ENCODE measurements at places on chromosomes 11 and 22. TPM values are rescaled to one million over a fixed set of nuclear protein-coding genes. Genes with fewer than 3 reads are reported as not detected.

DNA sequence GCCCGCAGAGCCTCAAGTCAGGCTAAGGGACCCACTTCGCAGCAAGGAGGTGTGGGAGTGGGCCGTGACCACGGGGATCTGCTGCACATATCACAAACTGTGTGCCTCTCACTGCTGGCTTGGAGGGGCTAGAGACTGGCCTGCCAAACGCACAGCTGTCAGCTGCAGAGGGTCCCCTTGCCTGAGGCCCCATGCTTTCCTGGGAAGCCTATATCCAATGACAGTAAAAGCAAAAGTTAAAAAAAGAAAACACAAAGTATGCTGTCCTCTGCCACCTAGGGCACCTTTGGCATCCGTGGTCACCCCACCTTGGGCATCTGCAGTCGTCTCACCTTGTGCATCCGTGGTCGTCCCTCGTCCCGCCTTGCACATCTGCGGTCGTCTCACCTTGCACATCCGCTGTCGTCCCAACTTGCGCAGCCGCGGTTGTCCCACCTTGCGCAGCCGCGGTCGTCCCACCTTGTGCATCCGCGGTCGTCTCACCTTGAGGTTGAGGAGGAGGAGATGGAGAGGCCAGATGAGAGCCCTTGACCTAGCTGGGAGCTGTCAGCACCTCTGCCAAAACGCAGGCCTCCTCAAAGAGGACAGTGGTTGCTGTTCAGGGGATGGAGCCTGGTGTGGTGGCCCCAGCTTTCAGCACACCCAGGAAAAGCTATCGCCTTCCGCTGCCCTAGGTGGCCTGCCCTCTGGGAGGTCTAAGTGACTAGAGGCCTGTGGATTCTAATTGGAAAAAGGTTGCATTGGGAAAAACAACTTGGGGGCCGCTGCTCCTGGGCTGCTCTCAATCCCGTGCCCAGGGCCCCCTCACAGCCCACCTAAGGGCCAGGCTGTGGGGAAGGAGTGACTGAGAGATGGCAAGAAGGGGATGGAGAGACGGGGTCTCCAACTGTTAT lies 90.5 kb downstream of the MYEOV start:
- no peak for DNase-seq

DNA sequence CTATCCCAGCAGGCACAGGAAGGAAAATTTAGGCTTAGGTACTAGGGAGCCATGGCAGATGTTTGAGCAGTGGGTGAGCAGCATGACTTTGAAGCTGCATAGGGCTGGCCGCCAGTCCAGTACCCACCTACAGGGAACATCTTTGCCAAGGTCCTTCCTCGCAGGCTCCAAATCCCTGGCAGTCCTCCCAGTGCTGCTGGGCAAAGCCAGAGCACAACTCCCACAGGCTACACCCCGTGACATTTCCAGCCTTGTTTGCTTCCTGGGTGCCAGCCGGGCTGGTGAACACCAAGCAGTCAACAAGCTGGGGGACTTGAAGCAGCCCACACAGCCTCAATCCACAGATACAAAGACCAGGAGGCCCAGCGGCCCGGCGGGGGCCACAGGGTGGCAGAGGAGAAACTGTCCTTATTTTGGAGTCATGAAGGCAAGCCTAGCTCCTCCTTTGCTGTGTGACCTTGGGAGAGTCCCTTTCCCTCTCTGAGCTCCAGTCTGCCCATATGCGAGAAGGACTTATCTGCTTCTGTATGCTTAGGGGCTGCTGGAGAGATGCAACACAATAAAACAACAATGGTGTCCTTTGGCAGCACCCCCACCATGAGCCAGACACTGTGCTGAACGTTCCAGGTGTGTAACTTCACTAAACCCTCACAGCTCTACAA lies 28.0 kb downstream of the TPST2 start:
- DNase-seq, result no peak

DNA sequence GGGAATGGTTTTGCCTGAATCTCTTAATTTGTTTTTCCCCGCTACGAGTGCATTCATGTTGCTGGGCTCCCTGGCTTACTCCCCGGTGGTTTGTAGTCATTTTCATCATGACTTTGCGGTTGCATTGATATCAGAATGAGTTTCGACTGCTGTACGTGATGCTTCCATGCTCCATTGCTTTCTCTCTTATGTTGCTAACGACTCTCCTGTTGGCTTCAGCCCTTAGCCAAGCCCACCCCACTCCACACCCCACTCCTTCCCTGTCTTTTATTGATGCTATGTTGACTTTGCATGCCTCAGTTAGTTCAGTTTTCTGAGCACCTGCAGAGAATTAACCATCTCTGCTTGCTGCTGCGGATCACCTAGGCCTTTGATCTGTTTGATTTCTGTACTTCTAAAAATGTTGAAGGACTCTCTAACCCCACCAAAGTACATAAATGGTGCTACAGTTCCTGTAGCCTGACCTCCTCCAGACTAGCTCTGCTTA lies 65.3 kb downstream of the ARFGAP2 start:
- DNase-seq, result no peak

GRCh38 chr11:2653198-2653551 lies 46.6 kb downstream of the KCNQ1OT1 start:
- DNase-seq, result no peak

DNA sequence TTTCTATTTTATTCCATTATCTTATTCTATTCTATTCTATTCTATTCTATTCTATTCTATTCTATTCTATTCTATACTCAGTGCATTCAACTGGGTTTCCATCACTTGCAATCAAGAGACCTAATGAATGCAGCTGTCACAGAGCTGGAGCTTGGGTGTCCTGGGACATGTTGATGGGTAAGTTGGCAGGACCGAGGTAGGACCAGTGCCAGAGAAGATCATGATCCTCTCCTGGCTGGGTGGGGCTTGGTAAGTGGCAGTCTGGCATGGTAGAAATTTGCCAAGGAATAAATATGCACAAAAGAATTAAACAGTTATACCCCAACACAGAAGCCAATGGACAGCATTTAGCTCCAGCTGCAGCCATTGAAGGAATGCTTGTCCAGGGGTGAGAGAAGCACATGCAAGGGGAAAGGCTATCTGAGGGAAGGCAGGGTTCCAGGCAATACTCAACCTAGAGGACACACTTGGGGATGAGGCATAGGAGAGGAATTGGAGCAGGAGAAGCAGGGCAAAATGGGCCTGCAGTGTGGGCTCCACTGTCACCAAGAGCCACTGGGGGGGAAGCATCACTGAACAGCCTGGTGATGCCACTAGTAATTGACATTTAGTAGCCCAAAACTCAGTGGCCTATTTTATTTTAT lies 97.0 kb upstream of the CD82 start:
- DNase-seq, result no peak

- peak; percentile 49 for DNase-seq
Measured at GRCh38 chr11:9716275-9717039, 52.6 kb downstream of the SWAP70 start.

- DNase-seq, result no peak
Measured at GRCh38 chr22:42366806-42367581, 65.2 kb downstream of the NFAM1 start.

MPZL3 gene
- 0.21 TPM for total RNA-seq

DNA sequence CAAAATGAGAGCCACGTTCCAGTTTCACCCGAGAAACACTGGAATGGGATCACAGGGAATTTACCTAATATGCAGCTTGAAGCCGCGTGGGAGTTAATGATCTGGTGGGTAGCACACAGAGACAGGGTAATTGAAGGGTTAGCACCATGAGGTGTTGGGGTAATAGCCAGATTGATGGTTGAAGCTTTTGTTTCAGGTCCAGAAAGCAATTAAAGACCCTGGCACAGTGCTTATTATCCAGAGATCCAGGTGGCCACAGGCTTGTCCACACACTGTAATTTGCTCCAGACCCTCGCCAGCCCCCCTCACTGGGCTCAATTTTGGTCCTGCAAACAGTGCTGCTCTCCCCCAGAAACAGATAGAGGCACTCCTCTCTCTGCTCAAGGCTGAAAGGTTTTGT lies 282.5 kb upstream of the ISX start:
- DNase-seq, result no peak

GRCh38 chr11:103548838-103549237 lies 439.6 kb downstream of the DYNC2H1 start:
- DNase-seq, result no peak

DNA sequence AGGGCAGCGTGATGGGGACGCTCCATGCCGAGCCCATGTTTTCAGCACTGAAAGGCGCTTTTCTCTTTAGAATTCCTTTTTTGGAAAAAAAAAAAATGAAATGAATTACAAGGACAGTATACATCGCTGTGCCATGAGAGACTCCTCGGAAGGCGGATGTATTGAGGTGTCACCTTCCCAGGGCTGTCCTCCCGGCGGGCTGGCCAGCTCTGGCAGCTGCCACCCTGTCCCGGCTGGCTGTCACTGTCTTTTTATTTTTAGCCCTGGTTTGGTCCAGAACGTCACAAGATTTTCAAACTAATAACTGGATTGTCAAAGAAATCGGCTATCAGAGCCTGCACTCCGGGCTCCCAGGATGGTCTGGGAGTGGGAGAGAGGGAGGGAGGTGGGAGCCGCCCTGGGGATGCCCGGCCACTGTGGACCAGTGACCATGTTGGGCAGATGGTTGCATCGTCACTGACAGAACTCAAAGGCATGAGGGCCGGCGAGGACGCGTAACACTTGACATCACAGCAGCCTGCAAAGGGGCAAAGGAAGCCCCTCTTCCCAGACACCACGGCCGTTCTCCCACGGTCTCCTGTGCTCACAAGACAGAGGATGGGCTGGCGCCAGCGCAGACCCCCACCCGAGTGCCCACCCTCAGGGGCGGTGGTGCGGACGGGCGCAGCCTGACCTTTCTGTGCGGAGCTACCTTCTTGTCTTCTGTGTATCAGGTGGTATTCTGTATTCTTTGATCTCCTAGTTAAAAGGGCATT lies 392.9 kb downstream of the TBC1D22A start:
- no peak for DNase-seq

GRCh38 chr11:14934641-14935351 lies 37.4 kb downstream of the CALCA start:
- no peak for DNase-seq

DNA sequence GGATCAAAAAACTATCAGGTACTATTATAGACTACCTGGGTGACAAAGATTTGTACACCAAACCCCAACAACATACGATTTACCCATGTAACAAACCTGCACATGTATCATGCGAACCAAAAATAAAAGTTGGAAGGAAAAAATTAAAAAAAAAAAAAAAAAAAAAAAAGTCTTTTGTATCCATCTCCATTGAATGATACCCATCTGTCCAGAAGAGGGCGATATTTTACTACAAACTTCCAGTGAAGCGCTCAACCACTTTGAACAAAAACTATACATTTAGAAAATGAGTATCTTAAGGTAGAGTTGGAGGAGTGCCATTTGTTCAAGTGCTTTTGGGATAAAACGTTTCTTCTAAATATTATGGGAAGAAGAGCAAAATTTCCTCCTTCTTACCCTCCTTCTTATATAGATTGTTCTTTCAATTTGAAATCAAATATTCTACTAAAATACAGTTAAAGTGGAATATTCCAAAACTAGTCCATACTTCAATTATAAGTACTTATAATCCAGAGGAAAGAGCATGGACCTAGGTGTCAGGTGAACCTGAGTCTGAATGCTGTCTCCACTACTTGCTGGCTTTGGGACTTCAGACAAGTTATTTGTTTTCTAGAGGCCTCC lies 23.3 kb downstream of the ARL14EP start:
- peak; percentile 43 for DNase-seq

GRCh38 chr22:46766611-46767010 lies 4.2 kb downstream of the TBC1D22A start:
- no peak for DNase-seq

DNA sequence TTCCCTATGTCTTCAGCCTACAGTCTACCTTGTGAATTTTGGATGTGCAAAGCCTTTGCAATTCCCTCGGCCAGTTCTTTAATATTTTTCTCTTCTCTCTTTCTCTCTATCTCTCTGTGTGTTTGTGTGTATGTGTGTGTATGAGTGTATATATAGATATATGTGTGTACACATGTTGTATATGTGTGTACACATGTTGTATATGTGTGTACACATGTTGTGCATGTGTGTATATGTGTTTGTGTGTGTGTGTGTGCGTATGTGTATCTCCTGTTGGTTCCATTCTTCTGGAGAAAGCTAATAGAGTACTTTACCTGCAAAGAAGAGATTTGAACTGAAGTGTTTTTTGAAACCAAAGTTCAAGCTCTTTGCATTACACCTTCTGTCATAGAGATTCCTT lies 155.0 kb downstream of the LUZP2 start:
- no peak for DNase-seq

- peak; percentile 42 for DNase-seq
Measured at GRCh38 chr11:105148241-105148640, 8.7 kb upstream of the CARD18 start.

OVCH2 gene
- not detected for total RNA-seq

DNA sequence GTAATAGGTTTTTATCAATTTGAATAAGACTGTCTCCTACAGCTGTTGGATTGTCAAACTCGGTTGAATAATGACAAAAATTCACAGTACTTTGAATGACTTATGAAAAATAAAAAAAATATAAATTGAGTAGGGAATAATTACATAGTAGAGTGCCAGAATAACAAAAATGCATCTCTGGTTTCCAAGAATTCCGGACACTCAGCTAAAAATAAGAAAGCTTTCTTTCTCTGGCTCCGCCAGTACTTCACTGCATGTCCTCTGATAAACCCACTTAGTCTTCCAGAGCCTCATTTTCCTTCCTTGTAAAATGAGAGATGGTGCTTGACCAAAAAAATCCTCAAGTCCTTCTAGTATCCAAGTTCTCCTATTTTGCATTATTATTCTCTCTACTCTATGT lies 374.6 kb upstream of the LUZP2 start:
- DNase-seq, result no peak

SMCO4 gene
- total RNA-seq, result 10.3 TPM

DNA sequence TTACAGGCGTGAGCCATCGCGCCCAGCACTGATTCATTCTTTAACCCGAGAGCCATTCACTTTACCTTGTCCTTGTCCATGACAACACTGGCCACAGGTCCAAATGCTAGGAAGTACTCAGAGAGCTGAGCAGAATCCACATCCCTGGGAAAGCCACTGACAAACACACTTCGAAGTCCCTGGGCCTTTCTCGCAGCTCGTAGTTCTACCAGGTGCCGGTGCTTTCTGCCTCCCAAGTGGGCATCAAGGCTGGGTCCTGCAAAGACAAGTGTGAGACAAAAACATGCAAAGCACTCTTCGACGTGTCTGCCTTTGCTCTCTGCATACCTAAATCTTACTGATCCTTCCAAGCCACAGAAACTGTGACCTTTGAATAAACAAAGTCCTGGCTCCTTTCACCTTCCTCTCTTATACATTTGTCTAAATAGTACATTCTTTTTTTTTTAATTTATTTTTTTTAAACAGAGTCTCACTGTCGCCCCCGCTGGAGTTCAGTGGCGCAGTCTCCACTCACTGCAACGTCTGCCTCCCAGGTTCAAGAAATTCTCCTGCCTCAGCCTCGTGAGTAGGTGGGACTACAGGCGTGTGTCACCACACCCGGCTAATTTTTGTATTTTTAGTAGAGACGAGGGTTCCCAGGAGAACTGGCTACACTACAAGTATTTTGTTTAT lies 2.2 kb downstream of the TUT1 start:
- peak; percentile 30 for DNase-seq

TRIM77 gene
- not detected for total RNA-seq

Measured in HFFc6 (cell line).